Omental fat pad (tissue), 4 donors: ENCODE measurements at places on chromosomes 12 and 14. TPM values are rescaled to one million over a fixed set of nuclear protein-coding genes. Genes with fewer than 3 reads are reported as not detected.

Gene AGAP2
- 2.0 TPM for total RNA-seq

Gene EML1
- 33.2 TPM for total RNA-seq

Gene LALBA
- total RNA-seq = not detected

Gene CLEC1A
- 2.3 TPM for total RNA-seq

Gene RNF212B
- total RNA-seq = not detected

Gene SERPINA3
- 119 TPM for total RNA-seq

Gene INHBC
- total RNA-seq = not detected

DNA sequence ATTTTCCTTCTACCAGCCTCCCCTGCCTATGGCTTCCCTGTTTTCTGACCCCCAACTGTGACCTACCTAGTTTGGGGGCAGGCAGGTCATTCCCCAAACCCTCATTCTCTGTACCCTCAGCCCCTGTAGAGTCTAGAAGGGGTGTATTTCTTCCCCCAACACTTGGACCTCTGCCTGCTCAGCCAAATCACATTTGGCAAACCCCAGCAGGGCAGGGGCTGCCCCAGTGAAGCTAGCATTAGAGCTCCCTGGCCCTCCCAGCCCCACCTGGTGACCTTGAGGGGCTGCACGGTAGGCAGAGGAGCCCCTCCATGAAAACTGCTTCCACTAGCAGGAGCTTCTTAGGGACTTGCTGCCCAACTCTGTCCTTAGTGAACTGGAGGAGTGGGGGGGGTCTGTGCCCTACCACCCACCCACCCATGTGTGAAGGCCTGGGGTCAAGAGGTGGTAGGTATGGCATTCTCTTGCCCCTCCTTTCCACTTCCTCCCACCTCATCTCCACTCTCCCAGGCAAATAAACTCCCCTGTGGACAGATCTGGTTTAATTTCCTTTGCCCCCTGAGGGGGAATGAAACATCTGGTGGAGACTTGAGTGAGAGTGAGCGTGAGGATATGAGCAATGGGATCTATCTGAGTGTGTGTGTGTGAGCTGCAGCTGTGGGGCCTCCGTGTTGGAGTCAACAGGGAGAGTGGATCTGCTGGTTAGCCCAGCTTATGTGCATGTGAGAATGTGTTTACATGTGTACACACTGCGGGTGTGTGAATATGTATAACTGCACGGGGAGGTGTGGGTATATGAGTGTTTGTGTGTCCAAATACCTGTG is 1.6 kb downstream of the NXPH4 start:
- no peak for DNase-seq

- DNase-seq = no peak
Observed at GRCh38 chr12:95966287-95966870, 23.2 kb downstream of the AMDHD1 start.

DNA sequence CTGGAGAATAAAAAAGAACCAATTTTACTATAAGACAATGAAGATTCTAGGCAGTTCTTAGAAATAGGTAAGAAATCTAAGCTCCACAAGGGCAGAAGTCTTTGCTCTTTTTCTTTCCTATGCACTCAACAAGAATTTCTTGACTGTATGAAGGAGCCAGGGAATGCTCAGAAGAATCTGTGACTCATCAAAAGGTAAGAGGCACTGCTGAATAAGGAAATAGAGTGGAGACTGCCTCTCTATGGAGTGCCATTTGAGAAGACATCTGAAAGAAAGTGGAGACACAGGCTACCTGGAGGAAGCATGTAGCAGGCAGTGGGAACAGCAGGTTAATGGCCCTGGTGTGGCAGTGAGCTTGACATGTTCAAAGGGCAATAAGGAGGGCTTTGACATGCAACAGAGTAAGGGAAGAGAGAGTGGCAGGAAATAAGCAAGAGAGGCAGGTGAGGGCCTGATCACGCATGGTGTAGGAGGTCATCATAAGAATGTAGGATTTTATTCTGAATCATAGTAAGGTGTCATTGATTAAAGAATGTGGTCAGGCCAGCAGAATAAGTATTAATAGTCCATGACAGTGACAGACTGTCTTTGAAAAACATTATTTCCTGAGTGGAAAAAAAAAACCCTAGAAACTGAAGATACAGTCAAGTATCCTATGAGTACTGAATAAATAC is 446.7 kb upstream of the GARIN6 start:
- DNase-seq = no peak

DNA sequence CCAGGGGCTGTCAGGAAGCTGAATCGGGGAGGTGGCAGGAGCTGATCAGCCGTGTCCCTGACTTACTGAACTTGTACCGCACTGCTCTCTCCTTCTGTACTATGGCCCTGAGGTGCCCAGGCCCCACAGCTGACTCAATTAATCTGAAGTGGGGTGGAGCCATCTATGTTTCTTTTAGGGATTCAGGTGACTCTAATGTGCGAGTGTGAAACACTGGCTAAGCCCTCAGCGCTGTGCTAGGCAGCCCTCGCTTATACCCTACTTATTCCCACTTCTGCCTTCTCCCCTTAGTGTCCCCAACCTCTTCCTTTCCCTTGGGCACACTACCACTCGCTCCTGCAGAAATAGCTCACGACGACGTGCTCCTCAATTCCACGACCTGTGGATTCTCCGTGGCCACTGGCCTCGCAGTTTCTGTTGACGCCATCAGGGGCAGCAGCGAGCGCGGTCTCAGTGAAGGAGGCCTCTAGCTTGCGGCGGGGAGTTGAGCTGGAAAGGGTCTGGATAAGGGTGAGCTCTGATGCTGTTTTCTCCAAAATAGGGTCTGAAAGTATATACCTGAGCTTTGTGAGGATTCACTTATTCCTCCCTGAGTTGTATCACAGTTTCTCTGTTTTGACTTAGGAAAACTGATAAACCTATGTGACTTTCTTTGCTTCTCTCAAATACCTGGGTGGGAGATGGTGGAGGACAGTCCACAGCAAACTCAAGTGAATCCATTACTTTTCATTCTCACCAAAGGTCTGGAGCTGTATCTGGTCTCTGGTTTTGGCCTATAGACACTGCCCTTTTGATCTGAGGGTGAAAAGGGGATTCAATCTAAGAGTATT is 167.6 kb downstream of the SLC41A2 start:
- DNase-seq = no peak

- DNase-seq = no peak
Observed at GRCh38 chr14:68541178-68541896, 251.5 kb downstream of the ZFP36L1 start.

GRCh38 chr12:44003721-44004120 is 167.8 kb downstream of the TMEM117 start:
- DNase-seq = no peak

- DNase-seq = no peak
Observed at GRCh38 chr12:58895053-58895452, 25.3 kb downstream of the LRIG3 start.

GRCh38 chr14:49959822-49960408 is 67.0 kb downstream of the ARF6 start:
- no peak for DNase-seq

- DNase-seq = no peak
Observed at GRCh38 chr14:34015383-34015782, 64.5 kb upstream of the EGLN3 start.

DNA sequence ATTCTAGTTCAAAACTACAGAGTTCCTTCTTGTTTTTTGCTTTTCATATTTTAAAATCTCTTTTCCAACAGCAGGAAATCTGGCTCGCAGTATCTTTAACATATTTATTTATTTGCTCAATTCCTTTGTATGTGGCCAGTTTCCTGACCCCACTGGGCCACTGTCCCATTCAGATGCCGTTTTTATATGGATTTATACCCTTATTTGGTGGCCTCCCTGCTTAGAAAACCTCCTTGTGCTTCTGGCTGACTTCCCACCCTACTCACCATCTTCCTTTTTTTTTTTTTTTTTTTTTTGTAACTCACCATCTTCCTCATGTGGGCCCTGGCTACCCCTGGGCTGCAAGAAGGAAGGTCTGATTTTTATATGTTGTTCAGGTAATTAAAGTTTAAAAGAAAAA is 53.9 kb downstream of the TTLL5 start:
- no peak for DNase-seq

GRCh38 chr14:58882577-58883018 is 244.8 kb downstream of the DACT1 start:
- DNase-seq = no peak

DNA sequence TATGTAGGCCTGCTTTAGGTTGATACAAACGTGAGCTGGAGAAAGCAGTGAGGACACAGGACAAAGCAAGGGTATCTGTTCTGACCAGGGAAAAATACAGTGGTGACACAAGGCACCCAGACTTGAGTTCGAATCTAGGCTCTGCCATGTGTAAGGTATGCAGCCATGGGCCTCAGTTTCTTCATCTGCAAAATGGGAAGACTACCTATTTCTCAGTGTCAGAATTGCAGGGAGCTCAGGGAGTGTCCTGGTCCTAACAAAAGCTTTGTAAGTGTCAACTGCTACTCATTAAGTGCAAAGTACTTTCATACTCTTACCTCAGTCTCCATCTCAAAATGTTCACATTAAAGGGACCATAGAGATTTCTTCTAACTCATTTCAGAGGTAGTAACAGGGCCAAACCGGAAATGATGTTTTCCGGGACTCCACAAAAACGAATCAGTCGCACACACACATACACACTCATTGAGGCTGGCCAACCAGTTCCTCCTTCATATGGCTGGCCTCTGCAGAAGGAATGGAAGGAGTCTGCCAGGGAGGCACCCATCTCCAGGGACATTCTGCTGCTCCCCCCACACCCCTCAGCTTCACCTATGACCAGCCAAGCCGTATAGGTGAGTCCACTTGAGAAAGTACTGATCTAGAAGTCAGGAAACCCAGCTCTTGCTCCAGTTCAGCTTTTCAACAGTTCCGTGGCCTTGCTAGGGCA is 7.8 kb downstream of the CTDSP2 start:
- no peak for DNase-seq

GRCh38 chr14:77436042-77436441 is 12.7 kb upstream of the NOXRED1 start:
- DNase-seq = no peak
